ENCODE measurements at places on chromosomes 16 and 17. TPM values are rescaled to one million over a fixed set of nuclear protein-coding genes. Genes with fewer than 3 reads are reported as not detected.
A peak's percentile ranks its signal among the peaks of the same experiment; 100 is the strongest.

GRCh38 chr17:83058266-83058798, 21.1 kb upstream of the METRNL start:
- no peaks in the 10 kb centered on the region for H3K36me3 ChIP-seq
- H3K27ac ChIP-seq = no peak overlapping the region
- DNase-seq = no peak
- H3K4me3 ChIP-seq = no peak overlapping the region

KRTAP4-6 gene
- not detected for total RNA-seq

DNA sequence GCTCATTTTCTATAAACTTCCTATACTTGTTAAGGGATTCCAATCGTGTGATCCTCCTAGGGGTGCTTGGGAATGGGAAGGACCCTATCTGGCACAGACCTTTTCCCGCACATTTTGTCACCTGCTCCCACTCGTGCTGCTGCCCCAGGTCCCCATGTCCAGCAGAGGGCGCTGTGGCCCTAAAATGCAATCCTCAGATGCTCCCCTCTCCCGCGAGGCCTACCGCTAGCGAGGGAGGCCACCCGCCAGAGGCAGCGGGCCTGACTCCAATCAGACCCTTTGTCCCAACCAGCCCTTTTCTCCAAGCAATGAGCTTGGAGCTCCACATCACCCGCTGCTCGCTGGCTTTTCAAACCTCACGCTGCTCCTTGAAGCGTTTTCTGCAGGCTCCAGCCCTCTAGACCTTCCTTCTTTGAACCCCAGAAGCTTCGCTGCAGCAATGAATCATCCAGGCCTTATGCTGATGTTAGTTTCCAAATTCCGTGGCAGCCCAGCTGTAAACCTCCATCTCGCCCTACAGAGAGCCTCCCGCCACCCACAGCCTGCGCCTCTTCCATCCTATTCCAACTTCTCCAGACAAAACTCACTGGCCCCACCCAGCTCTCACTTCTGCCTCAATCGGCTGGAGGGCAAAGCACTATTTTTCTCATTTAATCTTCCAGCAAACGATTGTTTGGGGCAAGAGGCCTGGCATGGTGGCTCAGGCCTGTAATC, 23.6 kb upstream of the FZD2 start:
- H3K27ac ChIP-seq = no peak overlapping the region
- no peaks in the 10 kb centered on the region for H3K27me3 ChIP-seq
- no peaks in the 10 kb centered on the region for H3K4me1 ChIP-seq

GRCh38 chr16:18816286-18816685, 14.9 kb upstream of the ARL6IP1 start:
- no peaks in the 10 kb centered on the region for H3K4me1 ChIP-seq
- peaks cover 12% of the 10 kb centered on the region for H3K36me3 ChIP-seq
- no peak overlapping the region for H3K4me3 ChIP-seq

DNA sequence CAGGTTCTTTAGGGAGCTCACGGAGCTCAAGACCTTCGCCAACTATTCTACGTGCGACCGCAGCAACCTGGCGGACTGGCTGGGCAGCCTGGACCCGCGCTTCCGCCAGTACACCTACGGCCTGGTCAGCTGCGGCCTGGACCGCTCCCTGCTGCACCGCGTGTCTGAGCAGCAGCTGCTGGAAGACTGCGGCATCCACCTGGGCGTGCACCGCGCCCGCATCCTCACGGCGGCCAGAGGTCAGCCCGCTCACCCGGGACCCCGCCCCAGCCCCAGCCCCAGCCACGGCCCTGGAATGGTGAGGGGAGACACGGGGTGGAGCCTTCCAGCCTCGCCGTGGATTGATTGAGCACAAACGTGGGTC, 13.5 kb downstream of the SARM1 start:
- no peaks in the 10 kb centered on the region for H3K36me3 ChIP-seq
- DNase-seq = peak; percentile 47
- peak overlapping the region; percentile 74 for H3K27ac ChIP-seq
- peak overlapping the region; percentile 50 for H3K4me3 ChIP-seq
- H3K4me1 ChIP-seq = peaks cover 34% of the 10 kb centered on the region

CMTM2 gene
- not detected for total RNA-seq

GRCh38 chr17:43694081-43694870, 32.6 kb upstream of the MEOX1 start:
- no peaks in the 10 kb centered on the region for H3K36me3 ChIP-seq
- no peak overlapping the region for H3K4me3 ChIP-seq
- peaks cover 9% of the 10 kb centered on the region for H3K4me1 ChIP-seq
- DNase-seq = peak; percentile 86

DNA sequence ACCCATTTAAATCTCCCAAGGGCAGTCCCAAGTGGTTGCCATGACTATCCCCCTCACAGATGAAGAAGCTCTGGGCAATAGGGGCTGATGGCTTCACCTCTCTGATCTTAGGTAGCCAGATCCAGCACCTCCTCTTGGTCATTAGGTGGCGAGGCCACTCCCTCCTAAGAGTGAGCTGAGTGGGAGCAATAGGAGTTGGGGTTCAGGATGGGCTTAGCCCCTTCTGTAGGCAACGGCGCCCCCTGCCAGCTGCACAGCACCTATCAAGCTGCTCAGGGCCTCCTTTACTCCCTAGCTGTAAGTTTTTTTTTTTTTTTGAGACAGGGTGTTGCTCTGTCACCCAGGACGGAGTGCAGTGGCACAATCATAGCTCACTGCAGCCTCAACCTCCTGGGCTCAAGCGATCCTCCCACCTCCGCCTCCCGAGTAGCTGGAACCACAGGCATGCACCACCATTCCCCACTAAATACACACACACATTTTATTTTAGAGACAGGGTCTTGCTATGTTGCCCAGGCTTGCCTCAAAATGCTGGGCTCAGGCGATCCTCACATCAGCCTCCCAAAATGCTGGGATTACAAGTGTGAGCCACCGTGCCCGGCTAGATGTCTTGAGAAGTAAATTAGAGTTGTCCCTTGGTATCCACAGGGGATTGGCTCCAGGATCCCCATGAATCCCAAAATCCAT, 3.5 kb upstream of the RRAD start:
- no peak overlapping the region for H3K4me3 ChIP-seq
- peaks cover 11% of the 10 kb centered on the region for H3K27me3 ChIP-seq
- peaks cover 35% of the 10 kb centered on the region for H3K4me1 ChIP-seq
- no peak overlapping the region for H3K27ac ChIP-seq

DNA sequence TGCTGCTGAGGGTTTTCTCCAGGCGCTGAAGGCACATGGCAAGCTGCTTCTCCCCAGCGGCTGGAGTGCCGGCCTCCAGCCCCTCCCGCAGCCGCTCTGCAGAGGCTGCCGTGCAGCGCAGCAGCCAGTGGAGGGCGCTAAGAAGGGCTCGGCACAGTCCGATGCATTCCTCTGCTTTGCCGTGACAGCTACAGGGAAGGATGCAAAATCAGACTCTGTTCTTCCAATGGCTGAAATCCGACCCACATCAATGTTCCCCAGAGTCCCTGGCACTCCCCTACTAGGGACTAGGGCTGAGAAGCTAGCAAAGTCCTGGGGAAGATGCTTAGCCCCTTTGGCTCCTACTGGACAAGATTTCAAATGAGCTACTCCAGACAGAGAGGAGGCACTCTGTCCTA, 19.0 kb downstream of the MED24 start:
- H3K4me1 ChIP-seq = peaks cover 60% of the 10 kb centered on the region

DNA sequence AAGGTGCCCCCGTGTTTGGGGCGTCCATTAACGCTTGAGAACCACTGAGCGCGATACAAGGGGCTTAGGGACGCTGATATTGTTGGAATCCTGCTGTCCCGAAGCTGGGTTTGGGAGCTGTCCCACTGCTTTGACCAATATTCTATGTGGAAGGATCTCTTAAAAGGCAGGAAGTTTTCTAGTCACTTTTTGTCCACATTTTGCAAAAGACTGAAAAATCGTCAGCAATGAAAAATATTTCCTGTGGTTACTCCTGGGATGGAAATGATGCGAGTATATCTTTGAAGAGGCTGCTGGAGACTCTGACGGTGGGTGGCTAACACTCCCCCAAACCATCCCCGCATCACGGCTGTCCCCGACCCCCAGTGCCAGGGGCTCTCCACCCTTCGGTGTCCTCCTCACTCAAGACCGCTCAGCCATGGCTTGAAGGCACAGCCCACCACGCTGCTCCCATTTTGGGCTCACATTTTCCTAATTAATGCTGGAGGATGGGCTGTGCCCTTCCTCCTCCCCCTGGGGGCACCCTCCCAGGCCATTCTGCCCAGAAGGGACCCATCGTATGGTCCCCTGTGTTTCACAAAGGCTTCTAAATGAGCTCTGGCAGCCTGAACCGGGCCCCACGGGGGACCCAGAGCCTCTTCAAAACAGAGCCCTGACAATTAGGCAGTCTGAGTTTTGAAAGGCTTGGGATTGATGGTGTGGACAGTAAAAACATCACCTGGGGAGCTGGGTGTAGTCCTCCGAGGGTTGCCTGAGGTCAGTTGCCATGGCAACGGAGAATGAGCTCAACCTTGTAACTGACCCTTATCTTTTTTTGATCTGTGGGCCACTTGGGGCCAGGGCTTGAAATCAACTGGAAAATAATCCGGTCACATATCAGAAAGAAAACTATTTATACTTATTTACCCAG, 158.6 kb downstream of the C16orf78 start:
- no peaks in the 10 kb centered on the region for H3K27me3 ChIP-seq
- H3K27ac ChIP-seq = no peak overlapping the region
- H3K36me3 ChIP-seq = no peaks in the 10 kb centered on the region
- no peak for DNase-seq

SCNN1B gene
- total RNA-seq = 4.7 TPM

- no peak overlapping the region for H3K4me3 ChIP-seq
- H3K4me1 ChIP-seq = peaks cover 41% of the 10 kb centered on the region
- H3K27ac ChIP-seq = no peak overlapping the region
- no peaks in the 10 kb centered on the region for H3K36me3 ChIP-seq
- DNase-seq = no peak
Measured at GRCh38 chr17:45139533-45139920, 4.0 kb downstream of the ACBD4 start.

DNA sequence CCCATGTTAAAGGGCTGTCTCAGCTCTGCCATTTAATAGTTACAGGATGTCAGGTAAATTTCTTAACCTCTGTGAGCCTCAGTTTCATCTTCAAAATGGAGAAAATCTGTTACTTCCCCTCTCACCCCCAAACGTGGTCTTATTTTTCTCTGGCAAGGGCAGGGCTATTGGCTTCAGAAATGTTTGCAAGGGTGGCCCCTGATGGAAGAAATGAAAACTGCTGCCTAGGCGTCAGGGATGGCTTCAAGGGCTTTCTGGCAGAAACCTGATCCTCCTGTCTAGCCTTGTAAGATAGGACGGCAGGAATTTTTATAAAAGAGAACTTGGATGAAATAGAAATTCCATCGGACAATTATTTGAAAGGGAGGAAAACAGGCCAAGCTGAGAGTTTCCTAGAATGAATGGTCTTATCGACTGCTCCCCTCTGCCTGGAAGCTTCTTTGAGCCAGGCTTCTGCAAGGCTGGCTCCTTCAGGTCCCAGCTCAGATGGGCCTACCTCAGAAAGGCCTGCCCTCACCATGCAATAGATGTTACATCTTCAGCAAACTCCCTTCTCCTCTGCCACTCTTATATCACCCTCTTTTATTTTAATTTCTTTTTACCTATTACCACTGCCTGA, 43.0 kb upstream of the TANGO6 start:
- H3K4me1 ChIP-seq = peaks cover 37% of the 10 kb centered on the region
- peak overlapping the region; percentile 75 for H3K27ac ChIP-seq
- H3K4me3 ChIP-seq = no peak overlapping the region
- DNase-seq = peak; percentile 71
- H3K27me3 ChIP-seq = no peaks in the 10 kb centered on the region

DNA sequence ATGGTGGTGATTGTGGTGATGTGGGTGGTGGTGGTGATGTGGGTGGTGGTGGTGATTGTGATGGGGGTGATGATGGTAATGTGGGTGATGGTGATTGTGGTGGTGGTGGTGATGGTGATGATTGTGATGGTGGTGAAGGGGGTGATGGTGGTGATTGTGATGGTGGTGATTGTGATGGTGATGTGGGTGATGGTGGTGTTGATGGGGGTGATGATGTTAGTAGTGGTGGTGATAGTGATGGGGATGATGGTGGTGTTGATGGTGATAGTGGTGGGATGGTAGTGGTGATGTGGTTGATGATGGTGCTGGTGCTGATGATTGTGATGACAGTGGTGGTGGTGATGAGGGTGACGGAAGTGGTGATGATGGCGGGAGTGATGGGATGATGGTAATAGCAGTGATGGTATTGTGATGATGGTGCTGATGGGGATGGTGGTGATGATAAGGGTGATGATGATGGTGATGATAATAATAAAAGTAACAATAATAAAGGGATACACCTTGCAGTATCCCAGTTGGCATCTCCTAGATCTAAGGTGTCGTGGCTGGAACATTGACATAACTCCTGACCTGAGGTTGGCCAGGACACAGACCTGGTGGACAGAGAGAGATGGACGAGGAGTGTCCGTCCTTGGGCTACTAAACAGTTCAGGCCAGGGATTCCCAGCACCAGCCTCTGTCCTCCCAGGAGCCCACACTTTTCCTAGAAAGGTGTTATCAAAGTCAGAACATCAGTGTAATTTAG, 344.5 kb downstream of the SEC14L1 start:
- no peak for DNase-seq
- no peaks in the 10 kb centered on the region for H3K4me1 ChIP-seq
- no peak overlapping the region for H3K4me3 ChIP-seq
- no peak overlapping the region for H3K27ac ChIP-seq
- no peaks in the 10 kb centered on the region for H3K27me3 ChIP-seq

GRCh38 chr16:57668263-57668571, at the start of gene ADGRG3:
Gene ADGRG3, plus strand, starts transcription at chr16:57668306. Its CDS starts 42 bp downstream, at chr16:57668348.
- DNase-seq = no peak
- no peak within 1 kb of the TSS for H3K27ac ChIP-seq
- no peaks in the 10 kb centered on the region for H3K27me3 ChIP-seq
- no peaks in the 10 kb centered on the region for H3K4me1 ChIP-seq
- H3K36me3 ChIP-seq = peaks cover 11% of the 10 kb centered on the region

WNT9B gene
- not detected for total RNA-seq

- H3K4me1 ChIP-seq = peaks cover 22% of the 10 kb centered on the region
- peak overlapping the region; percentile 69 for H3K27ac ChIP-seq
- no peak overlapping the region for H3K4me3 ChIP-seq
- H3K36me3 ChIP-seq = no peaks in the 10 kb centered on the region
Measured at GRCh38 chr16:68995011-68995504, 110.4 kb upstream of the HAS3 start.

DNA sequence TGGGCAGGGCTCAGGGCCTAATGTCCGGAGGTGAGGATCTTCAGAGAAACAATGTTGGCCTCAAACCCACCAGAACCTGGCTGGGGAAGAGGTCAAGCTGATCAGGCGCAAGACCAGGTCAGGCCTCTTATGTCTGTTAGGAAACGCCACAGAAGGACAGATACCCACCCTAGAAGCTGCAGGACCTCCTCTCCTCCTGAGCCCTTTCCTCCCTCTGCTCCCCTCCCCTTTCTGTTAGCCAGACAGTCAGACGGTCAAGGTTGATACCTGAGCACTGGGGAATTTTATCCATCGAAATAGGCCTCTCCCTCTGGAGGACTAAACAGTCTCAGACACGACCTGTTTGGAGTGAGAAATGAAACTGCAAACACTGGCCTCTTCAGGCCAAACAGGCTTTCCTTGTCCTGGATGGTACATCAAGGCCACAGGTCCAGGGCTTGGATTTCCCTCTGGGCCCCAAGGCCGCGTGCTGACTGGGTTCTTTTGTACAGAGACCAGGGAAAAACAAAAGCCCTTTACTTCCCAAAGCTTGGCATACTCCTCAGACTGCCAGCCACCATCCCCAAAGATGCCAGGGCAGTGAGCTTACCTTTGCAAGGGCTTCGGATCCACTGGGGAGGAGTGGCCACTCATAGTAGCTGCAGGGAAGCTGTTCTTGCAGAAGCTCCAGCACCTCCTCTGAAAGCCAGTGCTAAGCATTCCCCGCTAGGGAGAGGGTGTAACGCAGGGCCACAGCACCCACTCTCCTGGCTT, 135.8 kb downstream of the CCDC182 start:
- peak; percentile 36 for DNase-seq
- H3K27ac ChIP-seq = peak overlapping the region; percentile 60
- H3K27me3 ChIP-seq = no peaks in the 10 kb centered on the region
- no peaks in the 10 kb centered on the region for H3K36me3 ChIP-seq

All from body of pancreas (tissue), 4 donors.